ENCODE measurements at places on chromosomes 7 and 10.

DNA sequence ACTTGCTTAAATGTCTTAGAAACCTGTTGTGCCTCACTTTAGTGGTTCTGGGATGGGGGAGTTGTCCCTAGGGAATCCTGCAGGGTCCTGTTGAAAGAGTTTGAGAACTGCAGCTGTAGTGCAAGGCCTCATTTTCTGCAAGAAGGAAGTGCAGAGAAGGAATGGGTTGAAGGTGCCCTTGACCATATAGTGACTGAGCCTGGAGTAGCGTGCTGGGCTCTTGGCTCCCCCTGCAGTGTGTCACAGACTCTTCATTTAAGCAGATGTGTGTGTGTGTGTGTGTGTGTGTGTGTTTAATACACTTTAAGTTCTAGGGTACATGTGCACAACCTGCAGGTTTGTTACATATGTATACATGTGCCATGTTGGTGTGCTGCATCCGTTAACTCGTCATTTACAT lies 92.2 kb downstream of the GRK5 start:
- no peak for DNase-seq

DNA sequence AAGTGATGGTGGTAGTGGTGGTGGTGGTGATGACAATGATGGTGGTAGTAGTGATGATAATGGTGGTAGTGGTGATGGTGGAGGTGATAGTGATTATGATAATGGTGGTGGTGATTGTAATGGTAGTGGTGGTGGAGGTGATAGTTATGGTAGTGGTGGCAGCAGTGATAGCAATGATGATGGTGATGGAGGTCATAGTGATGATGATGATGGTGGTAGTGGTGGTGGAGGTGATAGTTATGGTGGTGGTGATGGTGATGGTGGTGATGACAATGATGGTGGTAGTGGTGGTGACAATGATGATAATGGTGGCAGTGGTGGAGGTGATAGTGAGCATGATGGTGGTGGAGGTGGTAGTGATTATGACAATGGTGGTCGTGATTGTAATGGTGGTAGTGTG lies 191.7 kb upstream of the RNF32 start:
- DNase-seq, result no peak

DNA sequence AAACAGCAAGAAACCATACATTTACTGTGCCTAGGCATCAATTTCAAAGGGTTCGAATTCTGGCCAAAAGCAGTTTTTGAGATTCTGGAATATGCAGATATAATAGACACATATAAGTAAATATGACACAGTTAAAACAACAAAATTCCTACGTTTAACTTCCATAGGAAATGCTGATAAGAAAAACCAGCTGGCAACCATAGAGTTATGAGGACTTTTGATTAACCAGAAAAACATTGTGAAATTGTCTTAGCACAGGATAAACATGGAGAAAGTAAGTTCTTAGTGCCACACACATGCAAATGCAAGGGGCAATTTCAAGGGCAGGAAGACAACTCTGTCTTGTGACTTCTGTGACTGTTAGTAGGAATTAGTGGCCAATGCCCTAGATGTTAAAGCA lies 702.1 kb downstream of the TNS3 start:
- no peak for DNase-seq

DNA sequence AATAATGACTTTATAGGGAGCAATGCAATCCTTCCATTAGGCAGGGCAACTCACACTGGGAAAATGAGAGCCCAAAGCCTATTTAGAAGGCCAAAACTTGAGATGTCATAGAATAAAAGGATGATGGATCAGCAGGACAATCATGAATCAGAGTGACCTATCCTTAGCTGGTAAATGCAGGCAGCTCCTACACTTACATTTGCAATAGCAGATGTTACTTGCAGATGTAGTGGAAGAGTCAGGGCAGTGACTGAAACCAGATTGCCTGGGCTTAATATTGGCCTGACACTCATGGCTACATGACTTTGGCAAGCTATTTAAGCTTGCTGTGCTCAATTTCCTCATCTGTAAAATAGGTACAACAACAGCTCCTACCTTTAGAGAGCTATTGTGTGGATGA lies 98.7 kb downstream of the PRTFDC1 start:
- no peak for DNase-seq

DNA sequence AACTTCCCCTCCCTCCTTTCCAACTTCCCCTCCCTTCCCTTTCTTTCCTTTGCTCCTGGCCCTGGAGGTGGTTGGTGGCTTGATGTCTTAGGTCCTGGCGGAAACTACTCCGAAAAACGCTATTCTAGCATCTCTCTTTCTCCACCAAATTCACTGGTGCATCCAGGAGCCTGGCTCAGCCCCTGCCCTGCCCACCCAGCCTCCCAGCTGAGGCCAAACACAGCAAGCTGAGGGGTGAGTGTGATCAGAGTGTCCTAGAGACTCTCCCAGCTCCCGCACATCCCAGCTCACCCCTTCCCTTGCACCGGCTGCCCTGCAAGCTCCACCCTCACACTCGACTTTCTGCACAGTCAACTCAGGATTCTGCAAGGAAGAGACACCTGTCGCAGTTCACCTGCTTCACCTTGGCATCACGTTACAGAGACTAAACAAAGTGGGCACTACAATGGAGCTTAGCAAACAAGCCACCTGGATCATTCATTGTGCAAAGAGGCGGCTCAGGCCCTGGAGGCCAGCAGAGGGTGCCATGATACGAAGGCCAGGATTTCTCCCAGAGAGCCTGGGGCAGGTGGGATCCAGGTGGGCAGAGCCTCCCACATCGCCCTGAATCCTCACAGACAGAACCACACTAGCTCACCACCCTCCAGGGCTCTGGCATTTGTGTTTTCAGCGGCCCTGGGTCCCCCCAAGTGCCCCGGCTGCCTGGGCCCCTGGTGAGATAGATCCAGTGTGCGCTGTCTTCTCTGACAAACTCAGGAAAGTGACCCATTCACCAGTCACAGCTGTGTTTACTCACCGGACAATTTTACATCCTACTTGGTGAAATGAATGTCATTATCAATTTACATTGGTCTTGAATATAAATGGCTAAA lies 169.6 kb downstream of the TCERG1L start:
- DNase-seq, result no peak

DNA sequence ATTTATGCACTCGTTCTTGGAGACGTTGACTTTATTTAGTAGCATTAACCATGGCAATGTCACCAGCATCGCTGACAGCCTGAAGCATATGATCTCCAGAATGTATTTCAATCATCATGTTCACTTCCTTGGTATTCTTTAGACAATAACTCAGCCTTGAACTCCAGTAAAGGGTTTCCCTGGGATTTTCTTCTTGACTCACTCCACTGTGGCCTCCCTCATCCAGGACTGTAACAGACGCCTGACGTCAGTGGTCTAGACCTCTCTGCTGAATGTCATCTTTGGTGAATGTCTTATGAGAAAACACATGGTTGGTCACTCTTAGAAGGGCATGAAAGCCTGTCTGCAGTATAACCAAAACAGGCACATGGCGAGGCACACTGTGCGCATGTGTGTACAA lies 64.4 kb downstream of the EGFR start:
- no peak for DNase-seq

- no peak for DNase-seq
These were observed 69.3 kb downstream of the ETV1 start for GRCh38 chr7:13920053-13920697.

DNA sequence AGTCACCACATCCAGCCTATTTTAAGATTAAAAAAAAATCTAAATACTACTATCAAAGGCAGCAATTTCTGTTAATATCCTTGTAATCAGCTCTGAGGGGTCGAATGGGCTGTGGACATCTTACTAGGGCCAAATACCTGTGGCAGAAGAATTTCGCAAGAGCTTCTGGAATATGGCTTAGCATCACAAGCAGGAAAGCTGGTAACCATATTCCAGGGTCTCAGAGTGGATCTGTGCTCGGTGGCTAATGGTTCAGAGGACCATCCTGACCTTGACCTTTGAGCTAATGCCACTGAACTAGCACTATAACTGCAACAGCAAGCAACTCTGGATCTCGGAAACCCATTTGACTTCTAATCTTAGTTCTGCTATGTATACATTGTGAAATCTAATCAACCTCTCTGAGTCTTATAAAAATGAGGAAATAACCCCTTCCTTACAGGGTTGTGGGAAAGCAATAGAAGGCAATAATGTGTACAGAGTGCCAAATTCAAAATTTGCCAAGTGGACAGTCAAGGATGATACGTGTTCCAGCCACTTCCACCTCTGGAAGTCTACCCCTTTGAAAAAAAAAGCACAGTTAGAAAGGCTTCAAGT lies 65.5 kb downstream of the CYP26A1 start:
- no peak for DNase-seq

DNA sequence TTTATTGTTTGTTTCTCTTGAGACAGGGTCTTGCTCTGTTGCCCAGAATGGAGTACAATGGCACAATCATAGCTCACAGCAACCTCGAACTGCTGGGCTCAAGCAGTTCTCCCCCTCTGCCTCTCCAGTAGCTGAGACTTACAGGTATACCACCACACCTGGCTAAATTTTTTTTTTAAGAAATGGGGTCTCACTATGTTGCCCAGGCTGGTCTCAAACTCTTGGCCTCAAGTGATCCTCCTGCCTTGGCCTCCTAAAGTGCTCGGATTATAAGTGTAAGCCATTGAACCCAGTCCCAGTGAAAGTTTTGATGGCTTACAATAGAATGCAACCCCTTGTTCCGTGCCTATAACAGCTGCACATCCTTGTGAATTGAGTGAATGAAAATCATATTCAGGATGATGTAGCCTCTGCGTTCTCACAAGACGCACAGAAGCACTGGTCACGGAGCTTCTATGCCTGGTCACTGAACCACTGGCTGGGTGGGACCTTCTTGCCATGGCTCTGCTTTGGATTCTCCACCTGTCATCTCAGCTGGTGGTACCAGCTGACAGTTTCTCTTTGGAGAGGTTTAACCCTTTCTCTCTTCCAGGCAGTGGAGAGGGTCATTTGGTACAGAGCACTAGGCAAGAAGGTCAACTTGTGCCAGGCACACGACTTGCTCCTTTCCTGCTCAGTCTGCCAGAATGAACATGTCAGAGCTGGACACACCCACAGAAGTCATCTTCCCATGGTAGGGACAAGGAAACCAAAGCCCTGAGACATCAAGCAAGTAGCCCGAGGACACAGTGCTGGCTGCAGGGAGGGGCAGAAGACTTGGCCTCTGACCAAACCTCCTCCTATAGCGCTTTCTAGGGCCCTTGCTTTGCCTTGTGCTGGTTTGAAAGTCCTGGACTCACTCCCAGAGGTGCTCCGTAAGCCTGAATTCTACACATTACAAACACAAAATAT lies 89.6 kb downstream of the ATXN7L1 start:
- no peak for DNase-seq

DNA sequence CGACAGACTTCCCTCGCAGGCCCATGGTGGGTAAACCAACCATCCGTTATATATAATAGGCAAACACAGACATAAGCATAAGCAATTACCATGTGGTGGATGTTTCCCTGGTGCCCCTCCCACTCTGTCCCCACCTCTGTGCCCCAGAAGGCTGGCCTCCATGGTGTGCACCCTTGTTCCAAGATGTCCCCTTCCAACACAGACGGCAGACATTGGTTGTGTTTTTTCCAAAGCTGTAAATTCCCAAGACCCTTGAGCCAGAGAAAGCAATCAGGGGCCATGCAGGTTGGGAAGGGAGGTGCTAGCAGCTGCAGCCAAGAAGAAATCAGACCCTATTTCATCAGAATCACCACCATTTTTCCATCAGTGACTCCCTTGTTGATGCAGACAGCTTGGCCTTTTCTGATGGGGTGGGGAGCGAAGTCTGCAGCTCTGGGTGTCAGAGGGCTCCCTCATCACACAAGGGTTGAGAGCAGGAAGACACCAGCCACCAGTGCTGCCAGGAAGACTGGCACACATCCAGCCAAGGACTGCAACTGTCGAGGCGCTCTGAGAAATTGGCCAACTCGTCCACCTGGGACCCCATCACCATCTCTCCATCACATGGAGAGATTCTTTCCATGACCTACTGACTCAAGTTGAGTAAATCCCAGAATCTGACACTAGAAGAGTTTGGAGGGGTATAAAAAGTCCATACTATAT lies 86.8 kb upstream of the CHST15 start:
- DNase-seq, result no peak

GRCh38 chr10:59456199-59456598 lies 93.8 kb upstream of the FAM13C start:
- DNase-seq, result no peak

DNA sequence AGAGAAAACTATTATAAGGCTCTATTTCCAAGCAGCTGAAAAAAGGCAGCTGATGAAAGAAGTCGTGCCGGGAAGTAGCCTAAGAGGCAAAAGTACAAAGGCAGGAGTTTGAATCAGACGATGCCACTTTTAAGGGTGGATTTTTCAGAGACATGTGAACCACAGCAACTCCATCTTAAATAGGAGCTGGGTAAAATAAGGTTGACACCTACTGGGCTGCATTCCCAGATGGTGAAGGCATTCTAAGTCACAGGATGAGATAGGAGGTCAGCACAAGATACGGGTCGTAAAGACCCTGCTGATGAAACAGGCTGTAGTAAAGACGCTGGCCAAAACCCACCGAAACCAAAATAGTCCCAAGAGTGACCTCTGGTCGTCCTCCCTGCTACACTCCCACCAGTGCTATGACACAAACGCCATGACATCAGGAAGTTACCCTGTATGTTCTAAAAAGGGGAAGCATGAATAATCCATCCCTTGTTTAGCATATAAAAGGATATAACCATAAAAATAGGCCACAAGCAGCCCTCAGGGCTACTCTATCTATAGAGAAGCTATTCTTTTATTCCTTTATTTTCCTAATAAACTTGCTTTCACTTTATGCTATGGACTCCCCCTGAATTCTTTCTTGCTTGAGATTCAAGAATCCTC lies 45.5 kb upstream of the PRSS1 start:
- peak; percentile 61 for DNase-seq

DNA sequence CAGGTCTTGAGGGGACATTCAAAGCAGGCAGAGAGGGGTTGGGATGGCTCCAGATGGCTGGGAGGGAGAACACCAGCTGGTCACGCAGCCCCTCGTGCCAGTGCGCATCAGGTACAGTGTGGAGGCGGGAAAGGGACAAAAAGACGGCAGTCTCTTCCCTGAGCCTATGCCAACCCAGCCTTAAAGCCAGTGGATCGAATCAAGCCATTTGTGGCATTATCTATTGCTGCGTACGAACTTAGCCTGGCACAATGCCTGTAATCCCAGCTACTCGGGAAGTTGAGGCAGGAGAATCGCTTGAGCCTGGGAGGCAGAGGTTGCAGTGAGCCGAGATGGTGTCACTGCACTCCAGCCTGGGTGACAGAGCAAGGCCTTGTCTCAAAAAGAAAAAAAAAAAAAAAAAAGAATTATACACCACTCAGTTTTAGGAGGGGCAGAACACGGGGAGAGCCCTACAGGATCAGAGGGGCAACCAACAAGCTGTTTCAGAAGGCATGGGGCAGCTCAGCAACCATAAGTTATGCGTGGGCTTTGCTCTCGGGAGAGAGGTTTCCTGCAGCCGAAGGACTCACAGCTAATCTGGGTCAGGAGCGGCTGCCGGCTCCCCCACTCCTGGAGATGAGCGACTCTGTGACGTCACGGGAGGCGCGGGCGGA lies 356 bp upstream of the NDUFB2 start:
- no peak for DNase-seq

DNA sequence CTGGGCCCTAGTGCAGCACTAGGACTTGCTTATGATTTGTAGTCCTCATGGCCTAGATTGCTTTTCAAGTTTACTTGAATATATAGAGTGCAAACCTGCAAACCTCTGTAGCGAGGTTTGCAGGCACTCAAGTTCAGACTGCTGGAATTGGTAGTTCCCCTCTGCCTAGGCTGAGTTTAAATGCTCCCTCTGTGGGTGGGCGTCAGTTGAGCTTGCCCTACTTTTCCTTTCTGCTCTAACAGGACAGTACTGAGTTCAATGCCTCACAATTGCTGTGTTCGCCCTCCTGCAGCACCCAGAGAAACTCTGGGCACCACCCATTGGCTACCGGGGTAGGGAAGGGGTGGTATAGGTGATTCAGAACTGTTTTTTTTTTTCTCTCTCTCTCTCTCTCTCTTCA lies 31.6 kb downstream of the MYO3A start:
- DNase-seq, result no peak

- DNase-seq, result peak; percentile 27
These were observed 33.6 kb upstream of the HERPUD2 start for GRCh38 chr7:35728412-35729060.

All from KBM-7 (cell line).